ENCODE measurements at places on chromosomes 2 and 18. TPM values are rescaled to one million over a fixed set of nuclear protein-coding genes. Genes with fewer than 3 reads are reported as not detected.

DNA sequence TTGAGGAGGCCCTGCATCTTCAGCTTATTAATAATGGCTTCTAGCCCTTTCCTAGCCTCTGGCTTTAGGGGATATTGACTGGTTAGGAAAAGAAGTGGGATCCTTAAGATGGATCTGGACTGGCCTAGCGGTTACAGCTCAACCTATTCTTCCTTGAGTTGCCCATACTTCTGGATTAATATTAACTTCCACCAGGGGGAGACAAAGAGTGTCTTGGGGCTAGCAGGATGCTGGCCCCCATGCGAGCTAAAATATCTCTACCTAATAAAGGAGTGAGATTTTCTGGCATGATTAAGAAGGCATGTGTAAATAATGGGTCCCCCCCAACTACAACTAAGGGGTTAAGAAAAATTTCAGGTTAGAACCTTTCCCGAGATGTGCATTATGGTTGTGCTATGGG, 23.2 kb upstream of the PLA2R1 start:
- H3K4me3 ChIP-seq, result no peak overlapping the region
- no peak for DNase-seq

DNA sequence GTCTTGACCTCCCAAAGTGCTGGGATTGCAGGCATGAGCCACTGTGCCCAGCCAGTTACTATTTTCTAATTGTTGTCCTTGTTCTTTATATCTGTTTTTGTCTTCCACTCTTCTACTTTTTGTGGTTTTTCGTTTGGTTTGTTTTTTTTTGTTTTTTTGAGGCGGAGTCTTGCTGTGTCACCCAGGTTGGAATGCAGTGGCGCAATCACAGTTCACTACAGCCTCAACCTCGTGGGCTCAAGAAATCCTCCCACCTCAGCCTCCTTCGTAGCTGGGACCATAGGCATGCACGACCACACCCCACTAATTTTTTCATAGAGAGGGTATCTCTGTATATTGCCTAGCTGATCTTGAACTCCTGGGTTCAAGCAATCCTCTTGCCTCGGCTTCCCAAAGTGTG, 100.7 kb downstream of the EHBP1 start:
- H3K4me1 ChIP-seq, result no peaks in the 10 kb centered on the region
- H3K36me3 ChIP-seq, result no peaks in the 10 kb centered on the region
- no peak overlapping the region for H3K4me3 ChIP-seq
- no peak for DNase-seq
- no peak overlapping the region for H3K27ac ChIP-seq

- H3K4me3 ChIP-seq, result no peak overlapping the region
- no peaks in the 10 kb centered on the region for H3K36me3 ChIP-seq
- no peak for DNase-seq
- peaks cover 4% of the 10 kb centered on the region for H3K27me3 ChIP-seq
Observed at GRCh38 chr2:637804-638203, 39.4 kb downstream of the TMEM18 start.

GRCh38 chr18:33472509-33472908, 32.0 kb upstream of the CCDC178 start:
- no peak overlapping the region for H3K27ac ChIP-seq
- DNase-seq, result no peak
- H3K4me1 ChIP-seq, result no peaks in the 10 kb centered on the region
- H3K36me3 ChIP-seq, result no peaks in the 10 kb centered on the region

The CHCHD5 gene
- total RNA-seq, result 17.5 TPM

The ZNF521 gene
- 148 TPM for total RNA-seq

The DNAH7 gene
- total RNA-seq, result 0.49 TPM

The CFAP65 gene
- total RNA-seq, result 0.22 TPM
